ENCODE measurements at places on chromosomes 2 and 18. TPM values are rescaled to one million over a fixed set of nuclear protein-coding genes. Genes with fewer than 3 reads are reported as not detected.

Gene KIF5C
- 0.19 TPM for total RNA-seq

Gene CDK15
- total RNA-seq = 0.19 TPM

Gene SLC5A7
- total RNA-seq = 0.05 TPM

Gene CAPG
- 190 TPM for total RNA-seq

Gene CD207
- total RNA-seq = 0.99 TPM

Gene SLC19A3
- total RNA-seq = 0.57 TPM

Gene TBC1D8
- 7.7 TPM for total RNA-seq

Gene GKN1
- total RNA-seq = 1.4 TPM

Gene PLGLB1
- total RNA-seq = 3.0 TPM

Gene ACMSD
- total RNA-seq = not detected

Gene PLCD4
- total RNA-seq = 0.57 TPM

Gene CAVIN2
- total RNA-seq = 4.3 TPM

Gene ANKRD62
- not detected for total RNA-seq

Gene AGPS
- total RNA-seq = 34.7 TPM

Gene TUBB8B
- 0.14 TPM for total RNA-seq

Gene OTOF
- total RNA-seq = 0.42 TPM

Gene BOLL
- total RNA-seq = 0.05 TPM

Gene C2orf66
- total RNA-seq = 0.05 TPM

Gene UGT1A7
- 0.19 TPM for total RNA-seq

Gene LYPD6B
- total RNA-seq = 0.24 TPM

Gene ZNF638
- total RNA-seq = 149 TPM

Gene COL3A1
- 228 TPM for total RNA-seq

Gene KIAA2012
- 0.19 TPM for total RNA-seq

Gene SAG
- total RNA-seq = 0.61 TPM

Gene ZNF521
- total RNA-seq = 9.2 TPM

Gene ACVR1C
- 0.24 TPM for total RNA-seq

Gene NYAP2
- 0.05 TPM for total RNA-seq

Gene GCG
- 1.7 TPM for total RNA-seq

Gene CPS1
- total RNA-seq = 1.4 TPM

Gene CHRNG
- 0.57 TPM for total RNA-seq

Gene SP9
- total RNA-seq = not detected

Gene CLEC4F
- 0.09 TPM for total RNA-seq

Gene SULT1C4
- 3.6 TPM for total RNA-seq

Gene FAM228A
- total RNA-seq = 0.66 TPM

Gene MDH1B
- 1.2 TPM for total RNA-seq

Gene SKA1
- total RNA-seq = 11.5 TPM

Gene RAB12
- 17.8 TPM for total RNA-seq

Gene COPS8
- 60.9 TPM for total RNA-seq

Gene GALNT5
- total RNA-seq = 0.33 TPM
